ENCODE measurements at places on chromosomes 7 and 10.

GRCh38 chr10:94286901-94287300 is 75.8 kb downstream of the NOC3L start:
- DNase-seq = no peak

- no peak for DNase-seq
These were observed 39.0 kb downstream of the CRCP start for GRCh38 chr7:66153691-66154090.

DNA sequence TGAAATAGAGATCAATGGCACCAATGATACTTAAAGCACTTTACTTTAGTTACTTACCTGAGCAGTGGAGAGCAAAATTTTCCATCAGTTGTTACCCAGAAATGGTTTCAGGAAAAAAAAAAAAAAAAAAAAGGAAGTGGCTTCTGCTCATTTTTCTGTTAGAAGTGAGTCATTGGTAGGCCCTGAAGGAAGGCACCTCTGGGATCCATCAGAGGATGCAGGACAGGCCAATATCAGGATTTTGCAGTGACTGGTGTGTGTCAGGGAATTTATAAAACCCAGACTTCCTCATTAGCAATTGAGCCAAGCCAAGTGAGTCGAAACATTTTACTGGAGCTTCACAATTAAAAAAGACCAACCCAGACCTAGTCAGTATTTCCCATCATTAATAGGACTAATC is 2.3 kb upstream of the SMIM30 start:
- no peak for DNase-seq

GRCh38 chr7:140607441-140607989 is 33.1 kb downstream of the DENND2A start:
- DNase-seq = no peak

- no peak for DNase-seq
These were observed 13.5 kb downstream of the HERPUD2 start for GRCh38 chr7:35681231-35682029.

GRCh38 chr10:102696736-102697135 is 17.5 kb downstream of the ARL3 start:
- DNase-seq = no peak

- no peak for DNase-seq
These were observed 134.8 kb upstream of the KIF5B start for GRCh38 chr10:32190890-32191491.

DNA sequence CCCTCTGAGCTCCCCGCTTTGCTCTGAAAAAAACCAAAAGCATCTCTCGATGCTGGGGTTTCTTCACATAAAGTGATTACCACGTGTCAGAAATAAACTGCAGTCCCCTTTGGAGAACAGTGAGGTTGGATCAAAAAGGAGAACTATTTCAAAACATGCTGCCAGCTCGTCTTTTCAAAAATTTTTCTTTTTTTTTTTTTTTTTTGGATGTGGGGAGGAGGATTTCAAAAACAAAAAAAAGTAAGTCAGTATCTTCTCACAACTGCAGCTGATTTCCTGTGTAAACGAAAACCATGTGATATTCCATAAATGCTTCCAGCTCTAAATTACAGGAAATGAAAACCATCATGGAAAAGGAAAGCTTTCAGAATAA is 155.0 kb upstream of the LYZL2 start:
- DNase-seq = no peak

DNA sequence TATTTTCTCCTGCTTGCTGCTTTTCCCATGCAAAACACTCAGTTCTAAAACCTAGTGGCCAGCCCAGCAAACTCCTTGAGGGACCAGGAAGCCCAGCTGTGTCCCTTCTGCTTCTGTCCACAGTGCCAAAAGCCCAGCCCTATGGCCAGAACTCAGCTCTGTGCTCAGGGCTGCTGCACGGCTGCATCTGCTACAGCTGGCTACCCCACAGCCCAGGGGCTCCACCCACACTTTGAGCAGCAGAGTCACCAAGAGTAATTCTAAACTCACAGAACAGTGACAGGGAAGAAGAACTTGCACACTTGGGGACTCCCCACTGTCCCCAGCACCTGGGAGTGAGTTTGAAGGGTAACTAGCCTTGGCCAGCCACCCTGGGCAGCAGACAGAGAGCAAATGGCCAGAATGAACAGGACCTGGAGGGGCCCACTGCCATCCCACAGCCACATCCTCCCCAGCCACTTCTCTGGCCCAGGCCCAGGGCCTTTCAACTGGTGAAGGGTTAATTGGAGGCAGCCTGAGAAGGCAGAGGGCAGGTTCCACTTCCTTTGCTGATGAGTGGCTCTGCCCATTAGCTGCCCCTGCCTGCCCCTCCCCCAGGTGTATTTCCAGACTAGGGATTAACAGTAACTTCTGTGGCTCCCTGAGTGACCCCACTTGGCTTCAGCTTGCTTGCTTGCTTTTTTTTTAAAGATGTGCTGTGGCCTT is 28.1 kb upstream of the TRIM8 start:
- no peak for DNase-seq

- DNase-seq = peak; percentile 10
These were observed 44.8 kb upstream of the GRID1 start for GRCh38 chr10:86411281-86411841.

GRCh38 chr7:135833642-135834041 is 85.0 kb upstream of the FAM180A start:
- no peak for DNase-seq

- DNase-seq = no peak
These were observed 25.8 kb downstream of the POLL start for GRCh38 chr10:101562231-101562630.

GRCh38 chr7:2143450-2143849 is 89.3 kb downstream of the MAD1L1 start:
- DNase-seq = no peak

DNA sequence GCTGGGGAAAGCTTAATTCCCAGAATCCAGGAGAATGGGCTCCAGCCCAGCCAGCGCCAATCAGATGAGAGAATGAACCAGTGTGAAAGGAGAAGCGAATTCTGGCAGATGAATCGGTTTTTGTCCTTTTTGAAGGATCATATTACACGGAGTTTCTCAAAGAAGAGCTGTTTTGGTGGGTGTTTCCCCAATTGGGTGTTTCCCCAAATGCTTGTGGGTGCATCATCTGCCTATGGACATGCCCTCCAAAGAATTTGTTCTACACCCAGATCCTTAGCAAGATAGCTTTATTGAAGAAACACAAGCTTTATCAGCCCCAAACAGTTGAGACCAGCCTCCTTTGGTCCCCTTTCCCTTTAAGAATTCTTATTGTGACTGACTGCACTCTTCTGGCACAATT is 186.5 kb upstream of the GPR26 start:
- no peak for DNase-seq

DNA sequence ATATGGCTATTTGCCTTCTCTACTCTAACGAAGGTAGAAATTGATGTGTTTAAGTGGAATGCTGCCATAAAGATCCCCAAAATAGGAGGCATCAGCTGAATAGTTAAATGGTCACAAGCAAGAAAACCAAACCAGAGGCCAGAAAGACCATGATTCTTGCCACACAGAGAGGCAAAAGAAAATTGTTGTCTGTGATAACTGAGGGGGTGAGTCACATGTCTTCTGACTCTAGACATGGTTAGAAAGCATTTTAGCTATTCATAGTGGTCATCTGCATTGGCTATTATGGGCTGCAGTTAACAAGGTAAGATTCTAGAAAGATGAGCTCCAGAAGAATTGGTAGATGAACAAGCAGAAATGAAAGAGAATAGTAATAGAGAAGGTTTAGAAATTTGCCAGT is 361.4 kb upstream of the NPSR1 start:
- DNase-seq = no peak

DNA sequence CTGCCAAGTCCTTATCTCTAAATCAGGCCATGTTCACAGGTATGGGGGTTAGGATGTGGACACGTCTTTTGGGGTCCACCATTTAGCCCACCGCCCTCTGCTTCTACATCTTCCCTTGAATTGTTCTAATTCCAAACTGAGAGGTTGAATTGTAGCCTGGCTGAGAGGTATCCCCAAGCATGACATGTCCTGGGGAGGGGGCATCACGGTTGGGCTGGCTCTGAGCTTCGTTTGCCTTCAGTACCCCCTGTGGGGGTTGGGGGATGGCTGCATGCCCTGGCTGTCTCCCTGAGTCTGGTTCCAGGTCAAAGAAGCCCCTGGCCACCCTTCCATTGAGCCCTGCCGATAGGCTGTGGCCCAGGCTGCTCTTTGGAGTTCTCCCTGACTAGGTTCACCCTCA is 204.6 kb downstream of the GLRX3 start:
- no peak for DNase-seq

GRCh38 chr7:150356265-150356897 is 12.2 kb upstream of the REPIN1 start:
- no peak for DNase-seq

All from activated T-helper 1 cell treated with Interleukin-2 at 50 U/mL for 16 hours (primary cell).